AG09309 (cell line): ENCODE measurements at places on chromosomes 7 and 10.

- DNase-seq: no peak
These were observed 166.8 kb downstream of the SUGCT start for GRCh38 chr7:40301486-40302068.

DNA sequence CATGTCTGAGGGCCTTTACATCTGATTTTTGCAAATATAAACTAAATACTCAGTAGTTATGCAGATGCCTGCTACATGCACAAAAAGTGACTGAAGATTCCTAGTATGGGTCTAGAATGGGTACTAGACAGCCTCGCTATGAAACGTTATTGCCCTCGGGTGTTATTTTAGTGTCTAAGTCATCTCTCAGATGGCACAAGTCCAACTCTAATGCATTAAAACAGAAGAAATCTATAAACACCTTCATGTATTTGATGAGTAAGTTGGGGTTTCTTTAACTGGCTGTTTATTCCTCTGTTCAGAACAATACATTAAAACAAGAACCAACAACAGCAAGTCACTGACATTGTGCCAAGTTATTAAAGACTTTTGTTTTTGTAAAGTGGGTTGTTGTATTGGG lies 41.6 kb downstream of the TEX36 start:
- DNase-seq: no peak

GRCh38 chr7:19930051-19930450 lies 156.6 kb upstream of the TMEM196 start:
- no peak for DNase-seq

DNA sequence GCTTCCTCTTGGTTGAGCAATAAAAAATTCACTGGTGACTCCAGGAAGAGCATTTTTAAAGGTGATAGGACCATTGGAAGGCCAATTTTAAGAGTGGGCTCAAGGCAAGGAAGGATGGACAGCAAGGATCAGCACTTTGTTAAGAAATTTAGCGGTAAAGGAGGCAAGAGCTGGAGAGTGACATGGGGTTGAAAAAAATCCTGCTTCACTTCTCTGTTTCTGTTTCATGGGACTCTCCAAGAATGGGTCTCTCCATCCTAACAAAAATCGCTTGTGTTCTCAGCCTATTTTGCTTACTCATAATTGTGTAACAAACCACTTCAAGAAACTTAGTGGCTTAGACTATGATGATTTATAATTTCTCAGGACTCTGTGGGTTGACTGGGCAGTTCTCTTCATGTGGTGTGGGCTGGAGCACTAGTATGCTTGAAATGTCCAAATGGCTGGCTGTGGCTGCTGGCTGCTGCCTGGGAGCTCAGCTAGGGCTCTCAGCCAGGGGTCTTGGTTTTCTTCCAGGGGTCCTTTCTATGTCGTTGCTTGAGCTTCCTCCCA lies 59.8 kb upstream of the ZNRF2 start:
- peak; percentile 78 for DNase-seq

- DNase-seq: no peak
These were observed at the start of gene MYPN for GRCh38 chr10:68109331-68109730. Gene MYPN, plus strand, starts transcription at chr10:68109488. Its CDS starts 11,951 bp downstream, at chr10:68121439.

DNA sequence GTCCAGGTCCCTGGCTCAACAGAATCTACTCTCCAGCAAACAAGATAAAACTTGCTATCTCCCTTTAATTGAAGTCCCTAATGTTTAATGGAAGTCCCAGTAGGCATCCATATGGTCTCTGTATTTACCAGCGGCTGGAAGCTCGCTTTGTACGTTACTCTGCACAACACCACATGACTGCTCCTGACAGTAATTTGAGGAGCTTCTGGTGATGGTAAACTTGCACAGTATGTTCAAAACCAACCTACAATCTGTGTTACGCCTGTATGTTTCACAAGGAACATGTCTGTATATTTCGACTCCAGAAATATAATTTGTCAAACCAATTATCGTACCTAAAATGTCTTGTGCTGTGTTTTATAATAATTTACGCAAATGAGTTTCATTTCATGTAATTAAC lies 4.4 kb upstream of the TECPR1 start:
- no peak for DNase-seq

DNA sequence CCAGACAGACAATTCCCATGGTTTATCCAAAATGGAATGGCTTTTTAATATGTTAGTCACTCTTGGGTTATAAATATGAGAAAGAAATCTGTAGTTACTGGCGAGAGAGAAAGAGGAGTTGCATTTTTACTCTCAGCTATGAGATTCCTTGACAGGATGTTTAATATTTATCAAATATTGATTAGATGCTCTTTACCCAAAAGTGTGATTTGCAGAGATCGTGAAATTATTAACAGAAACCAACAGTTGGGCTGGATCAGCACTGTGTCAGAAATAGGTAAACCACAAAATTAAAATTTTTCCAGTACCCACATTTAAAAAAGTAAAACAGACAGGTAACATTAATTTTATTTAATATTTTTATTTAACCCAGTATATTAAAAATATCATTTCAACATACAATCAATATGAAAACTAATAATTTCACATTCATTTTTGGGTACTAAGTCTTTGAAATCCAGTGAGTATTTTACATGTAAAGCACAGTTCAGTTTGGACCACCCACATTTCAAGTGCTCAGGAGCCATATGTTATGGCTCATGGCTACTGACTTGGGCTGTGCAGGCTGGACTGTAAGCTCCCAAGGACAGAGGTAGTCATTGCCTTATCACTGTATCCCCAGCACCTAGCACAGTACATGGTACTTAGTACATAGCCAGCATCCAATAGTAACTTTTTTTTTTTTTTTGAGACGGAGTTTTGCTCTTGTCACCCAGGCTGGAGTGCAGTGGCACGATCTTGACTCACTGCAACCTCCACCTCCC lies 42.5 kb downstream of the KLHDC10 start:
- no peak for DNase-seq

GRCh38 chr7:139825666-139826290 lies 3.3 kb upstream of the TBXAS1 start:
- DNase-seq: no peak

DNA sequence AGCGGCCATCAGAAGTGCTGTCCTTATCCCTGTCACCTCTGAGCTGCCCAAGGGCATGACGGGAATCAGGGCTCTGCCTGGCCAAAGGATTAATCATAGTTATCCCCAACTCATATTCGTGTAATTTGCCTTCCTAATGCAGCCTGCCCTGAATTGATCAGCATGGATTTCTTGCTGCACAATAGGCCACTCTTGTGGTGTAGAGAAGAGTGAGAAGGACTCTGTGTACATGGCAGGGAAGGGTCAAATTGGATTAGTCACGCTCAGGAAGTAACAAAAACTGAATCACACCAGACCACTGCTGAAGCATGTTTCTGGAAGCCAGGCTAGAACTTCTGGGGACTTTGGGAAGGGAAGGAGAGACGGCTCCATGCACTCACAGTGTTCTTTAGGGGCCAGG lies 227.0 kb downstream of the BUB3 start:
- DNase-seq: peak; percentile 4

GRCh38 chr10:73131301-73131700 lies 21.0 kb downstream of the NUDT13 start:
- no peak for DNase-seq

- no peak for DNase-seq
These were observed 2.0 kb downstream of the SRGN start for GRCh38 chr10:69089638-69090599.

GRCh38 chr7:138608275-138608674 lies 92.9 kb downstream of the SVOPL start:
- DNase-seq: no peak

DNA sequence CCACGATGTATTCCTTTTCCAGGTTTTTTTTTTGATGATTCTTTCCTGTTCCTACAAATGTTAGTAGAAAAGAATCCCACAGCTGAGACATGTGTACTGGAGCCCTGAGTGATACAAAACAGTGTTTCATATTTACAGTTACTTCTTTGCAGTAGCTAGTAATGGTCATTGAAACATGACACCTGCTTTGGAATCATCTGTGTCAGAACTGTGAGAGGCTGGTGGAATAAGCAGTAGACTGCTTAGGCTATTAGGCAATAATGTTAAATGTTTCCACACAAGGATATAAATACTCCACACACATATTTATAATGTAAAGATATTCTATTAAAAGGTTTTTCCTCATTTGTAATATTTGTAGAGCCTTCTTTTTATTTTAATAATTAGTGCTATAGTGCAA lies 394.0 kb downstream of the THSD7A start:
- no peak for DNase-seq

- DNase-seq: no peak
These were observed 103.2 kb downstream of the CNNM2 start for GRCh38 chr10:103021150-103021899.

GRCh38 chr7:47307311-47307710 lies 274.6 kb downstream of the TNS3 start:
- DNase-seq: no peak

- DNase-seq: no peak
These were observed 308.1 kb downstream of the TFEC start for GRCh38 chr7:115722302-115722977.

DNA sequence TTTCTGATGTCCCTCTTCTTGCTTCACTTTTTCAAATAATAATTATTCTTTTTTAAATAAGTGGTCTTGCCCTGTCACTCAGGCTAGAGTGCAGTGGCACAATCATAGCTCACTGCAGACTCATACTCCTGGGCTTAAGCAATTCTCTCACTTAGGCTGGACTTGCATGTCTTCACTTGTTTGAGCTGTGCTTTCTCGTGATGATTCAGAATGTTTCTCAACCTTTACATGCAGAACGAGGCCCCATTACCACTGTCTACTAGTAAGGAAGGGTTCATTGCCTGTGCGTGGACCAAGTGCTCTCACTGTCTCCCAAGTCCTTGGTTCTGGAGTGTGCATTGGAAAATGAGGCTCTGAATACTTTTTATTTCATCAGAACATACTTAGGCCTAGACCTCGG lies 468.6 kb upstream of the COBL start:
- no peak for DNase-seq

DNA sequence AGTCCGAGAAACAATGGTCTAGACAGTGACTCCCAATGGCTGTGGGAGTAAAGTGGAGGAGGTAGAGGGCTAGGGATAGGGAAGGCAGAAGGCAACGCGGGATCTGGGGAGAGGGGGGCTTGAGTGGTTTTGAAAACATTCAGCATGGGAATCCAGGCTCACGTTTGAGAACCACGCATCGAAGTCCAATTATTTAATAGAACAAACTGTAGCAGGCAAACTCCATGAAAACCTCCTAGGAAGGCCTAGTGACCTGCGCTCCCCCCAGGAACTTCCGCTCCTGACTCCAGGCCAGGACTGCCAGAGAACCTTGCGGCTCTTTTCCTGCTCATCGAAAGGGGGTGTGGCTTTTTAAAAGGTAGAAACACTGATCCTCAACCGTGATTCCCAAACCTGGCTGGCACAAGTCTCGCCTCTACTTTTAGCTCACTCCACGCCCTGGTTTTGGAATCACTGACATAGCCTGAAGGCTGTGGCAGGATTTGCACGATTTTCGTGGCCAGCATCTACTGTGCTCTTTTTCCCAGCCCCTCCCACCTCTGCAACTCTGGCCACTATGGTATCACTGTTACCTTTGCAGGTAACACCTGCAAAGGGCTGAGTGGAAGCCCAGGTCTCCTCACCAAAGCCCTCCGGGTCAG lies 43.4 kb downstream of the MYOF start:
- DNase-seq: no peak

DNA sequence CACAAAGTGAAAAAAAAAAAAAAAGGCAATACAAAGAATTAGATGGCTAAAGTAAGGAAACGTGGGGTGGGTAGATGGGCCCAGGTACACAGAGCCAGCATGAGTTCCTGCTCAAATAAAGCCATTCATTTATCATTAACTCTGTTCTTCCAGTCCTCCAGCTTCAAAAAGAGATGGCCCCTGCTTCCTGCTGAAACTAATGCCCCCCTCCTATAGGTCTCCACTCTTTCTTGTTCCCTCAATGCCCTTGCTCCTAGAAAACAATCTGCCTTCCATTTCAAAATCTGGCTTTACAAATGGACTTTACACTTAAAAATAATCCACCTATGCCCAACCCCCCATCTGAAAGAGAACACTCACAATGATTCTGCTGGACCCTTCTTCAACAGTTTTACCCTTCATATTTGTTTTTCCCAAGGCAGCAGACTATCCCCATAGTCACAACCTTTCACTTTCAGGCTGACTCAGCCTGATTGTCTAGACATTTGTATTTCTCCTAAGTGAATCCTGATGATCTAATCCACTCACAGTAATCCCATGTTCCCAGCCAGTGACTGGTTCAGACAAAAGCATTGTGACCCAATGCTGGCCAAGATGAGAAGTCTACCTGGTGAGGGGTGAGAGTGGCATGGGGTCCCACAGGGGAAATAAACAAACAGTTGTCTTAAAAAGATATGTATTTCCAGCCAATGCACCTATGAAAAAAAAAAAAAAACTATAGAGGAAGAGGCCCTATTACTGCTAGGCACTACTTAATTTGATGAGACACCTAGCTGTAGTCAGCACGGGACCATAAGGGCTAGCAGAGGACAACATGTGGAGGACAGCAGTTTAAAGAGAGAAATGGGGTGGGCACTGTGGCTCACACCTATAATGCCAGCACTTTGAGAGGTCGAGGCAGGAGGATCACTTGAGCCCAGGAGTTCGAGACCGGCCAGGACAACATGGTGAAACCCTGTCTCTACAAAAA lies 74.6 kb upstream of the GRID1 start:
- peak; percentile 21 for DNase-seq

- peak; percentile 53 for DNase-seq
These were observed 527.3 kb upstream of the GHITM start for GRCh38 chr10:83612050-83612449.

DNA sequence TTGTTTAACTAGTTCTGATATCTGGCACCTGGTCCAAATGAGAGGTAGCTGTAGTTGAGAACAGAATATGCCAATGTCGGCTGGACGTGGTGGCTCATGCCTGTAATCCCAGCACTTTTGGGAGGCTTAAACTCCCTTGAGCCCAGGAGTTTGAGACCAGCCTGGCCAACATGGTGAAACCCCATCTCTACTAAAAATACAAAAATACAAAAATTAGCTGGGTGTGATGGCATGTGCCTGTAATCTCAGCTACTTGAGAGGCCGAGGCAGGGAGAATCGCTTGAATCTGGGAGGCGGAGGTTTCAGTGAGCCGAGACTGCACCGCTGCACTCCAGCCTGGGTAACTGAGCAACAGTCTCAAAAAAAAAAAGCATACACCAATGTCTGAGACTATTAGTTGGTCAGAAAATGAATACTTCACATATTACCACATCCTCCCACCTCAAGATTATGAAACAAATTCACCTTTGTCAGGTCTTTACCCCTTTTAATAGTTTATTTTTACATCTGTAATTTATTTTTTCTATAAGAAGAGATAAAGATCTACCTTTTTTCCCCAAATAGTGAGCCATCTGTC lies 38.8 kb downstream of the EPC1 start:
- no peak for DNase-seq

DNA sequence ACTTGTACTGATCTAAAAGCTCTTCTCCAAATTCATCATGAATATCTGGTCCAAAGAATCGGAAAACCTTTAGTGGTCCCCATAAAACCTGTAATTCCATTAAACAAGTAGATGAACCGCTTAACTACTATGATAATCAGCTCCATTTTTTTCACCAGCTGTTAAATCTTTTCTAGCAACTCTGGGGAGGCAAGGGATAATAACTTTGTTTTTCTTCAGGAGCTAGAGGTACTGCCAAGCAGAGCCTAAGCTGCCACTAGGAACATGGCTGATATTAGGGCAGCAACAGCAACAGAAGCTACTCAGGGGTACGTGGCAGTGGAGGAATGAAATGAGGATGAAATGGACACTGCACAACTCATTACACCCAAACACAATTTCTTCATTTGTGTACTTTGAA lies 138.0 kb downstream of the SRPK2 start:
- DNase-seq: no peak

GRCh38 chr7:157224627-157225026 lies 85.9 kb downstream of the UBE3C start:
- DNase-seq: no peak

GRCh38 chr7:23285657-23286646 lies 13.2 kb upstream of the MALSU1 start:
- no peak for DNase-seq
